ENCODE measurements at places on chromosomes 1 and 21.
A peak's percentile ranks its signal among the peaks of the same experiment; 100 is the strongest.

DNA sequence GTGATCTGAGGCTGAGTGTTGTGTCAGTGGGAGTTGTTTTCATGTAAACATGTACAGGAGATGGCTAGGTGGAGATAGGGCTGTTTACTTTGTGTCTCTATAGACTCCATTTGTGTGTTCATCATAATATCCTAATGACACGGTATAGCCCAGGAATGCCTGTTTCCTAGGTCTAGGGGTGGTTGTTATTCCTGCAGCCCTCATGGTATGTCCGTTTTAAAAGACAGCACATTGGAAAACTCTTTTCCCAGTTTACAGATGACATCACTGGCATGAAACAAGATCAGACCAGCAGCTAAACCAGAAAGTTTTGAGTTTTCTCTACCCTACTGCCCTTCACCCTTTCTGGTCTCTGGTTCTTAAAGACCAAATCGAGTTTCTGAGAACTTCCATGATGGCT lies 227.3 kb upstream of the TMEM51 start:
- no peak for DNase-seq

- no peak for DNase-seq
Observed at GRCh38 chr21:40454057-40454456, 392.9 kb downstream of the DSCAM start.

DNA sequence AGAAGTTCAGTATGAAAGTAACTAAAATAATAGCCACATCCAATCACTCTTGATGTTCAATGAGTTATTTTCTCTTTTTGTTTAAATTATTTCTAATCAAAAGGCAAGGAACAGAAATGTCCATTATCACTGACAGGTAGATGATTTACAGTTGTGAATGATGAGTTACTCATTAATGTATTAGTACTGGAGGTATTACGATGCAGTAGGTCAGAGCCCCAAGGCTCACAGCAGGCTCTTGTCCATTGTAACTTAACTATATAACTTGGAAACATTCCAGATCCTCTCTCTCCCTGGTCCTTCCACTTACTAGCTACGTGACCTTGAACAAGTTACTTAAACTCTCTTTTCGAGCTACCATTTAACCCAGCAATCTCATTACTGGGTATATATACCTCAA lies 39.5 kb downstream of the CRB1 start:
- no peak for DNase-seq

- no peak for DNase-seq
Observed at GRCh38 chr1:153526132-153526543, 9.7 kb downstream of the S100A6 start.

- no peak for DNase-seq
Observed at GRCh38 chr1:212565571-212566305, 42.8 kb upstream of the ATF3 start.

GRCh38 chr1:6461051-6461530 lies 4.9 kb downstream of the TNFRSF25 start:
- DNase-seq: no peak

- DNase-seq: no peak
Observed at GRCh38 chr1:198678901-198679329, 40.1 kb downstream of the PTPRC start.

- no peak for DNase-seq
Observed at GRCh38 chr1:112744009-112744578, 29.0 kb upstream of the PPM1J start.

GRCh38 chr1:205711105-205712048 lies 31.1 kb upstream of the SLC45A3 start:
- DNase-seq: peak; percentile 80

- no peak for DNase-seq
Observed at GRCh38 chr21:41813226-41813625, 46.4 kb upstream of the RIPK4 start.

DNA sequence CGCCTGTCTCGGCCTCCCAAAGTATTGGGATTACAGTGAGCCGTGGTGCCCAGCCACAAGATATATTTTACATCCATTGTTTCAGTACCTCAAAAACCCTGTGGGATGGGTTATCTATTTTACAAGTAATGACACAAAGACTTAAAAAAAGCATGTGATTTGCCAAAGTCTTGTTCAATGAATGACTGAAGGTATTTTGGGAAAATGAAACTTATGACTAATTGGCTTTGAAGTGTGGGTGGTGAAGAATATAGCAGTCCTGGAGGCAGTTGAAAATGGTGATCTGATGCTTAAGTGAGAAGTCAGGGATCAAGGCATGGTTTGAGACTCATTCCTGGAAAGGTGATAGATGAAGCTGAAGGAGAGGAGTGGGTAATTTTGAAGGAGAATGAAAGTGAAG lies 3.0 kb downstream of the SWT1 start:
- DNase-seq: no peak

- DNase-seq: no peak
Observed at GRCh38 chr1:24966121-24966723, 36.1 kb upstream of the RUNX3 start.

- DNase-seq: no peak
Observed at GRCh38 chr1:3717715-3718601, 34.3 kb upstream of the CCDC27 start.

DNA sequence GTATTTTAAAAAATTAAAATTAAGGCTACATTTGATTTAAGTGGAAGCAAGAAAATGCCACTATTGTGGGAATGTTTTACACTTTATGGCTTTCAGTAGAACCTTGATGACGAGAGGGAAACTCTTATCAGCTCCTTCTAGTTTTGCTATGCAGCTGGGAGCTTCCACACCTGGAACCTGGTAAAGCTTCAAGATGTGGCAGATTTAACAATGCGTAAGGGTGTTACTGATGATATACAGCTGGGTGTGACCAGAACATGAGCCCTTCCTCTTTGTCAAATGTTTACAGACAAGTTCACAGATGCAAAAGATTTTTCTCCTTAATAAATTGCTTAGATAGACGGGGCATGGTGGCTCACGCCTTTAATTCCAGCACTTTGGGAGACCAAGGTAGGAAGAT lies 20.3 kb downstream of the TTC13 start:
- DNase-seq: no peak

GRCh38 chr21:32415451-32416398 lies 3.2 kb downstream of the EVA1C start:
- DNase-seq: no peak

- no peak for DNase-seq
Observed at GRCh38 chr1:109901141-109901523, 9.5 kb upstream of the CSF1 start.

- no peak for DNase-seq
Observed at GRCh38 chr1:158148468-158148867, 32.2 kb upstream of the CD1D start.

All from NCI-H1092 (cell line).